ELR (cell line): ENCODE measurements at places on chromosomes 5 and 9.
A peak's percentile ranks its signal among the peaks of the same experiment; 100 is the strongest.

- peak; percentile 69 for DNase-seq
Observed at GRCh38 chr9:70639853-70640814, 225.7 kb upstream of the KLF9 start.

- DNase-seq: no peak
Observed at GRCh38 chr5:153086486-153086885, 404.0 kb upstream of the GRIA1 start.

DNA sequence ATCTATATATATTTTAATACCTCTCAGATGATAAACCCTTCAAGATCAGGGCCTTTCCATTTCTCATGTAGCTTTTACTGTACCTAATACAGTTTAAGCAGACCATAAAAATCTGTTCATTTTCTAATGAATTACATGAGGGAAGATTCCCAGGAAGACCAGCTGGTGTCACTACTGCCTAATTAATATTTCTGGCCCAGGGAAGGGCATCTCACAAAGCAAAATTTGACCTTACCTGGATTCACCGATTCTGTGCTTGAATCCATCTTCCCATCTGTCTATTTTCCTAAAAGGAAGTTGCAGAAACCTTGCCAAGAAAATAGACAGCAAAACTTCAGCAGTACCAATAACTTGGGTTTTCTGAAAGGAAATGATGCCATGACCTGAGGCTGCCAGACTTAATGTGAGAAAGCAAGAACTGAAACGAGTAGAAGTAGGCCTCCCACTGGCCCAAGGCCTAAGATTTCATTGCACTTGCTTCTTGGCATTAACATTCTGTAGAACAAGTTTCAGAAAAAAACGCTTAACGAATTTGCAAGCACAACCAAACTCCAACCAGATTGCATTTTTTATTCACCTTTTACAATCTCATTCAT is 83.0 kb upstream of the GLIS3 start:
- DNase-seq: peak; percentile 48

DNA sequence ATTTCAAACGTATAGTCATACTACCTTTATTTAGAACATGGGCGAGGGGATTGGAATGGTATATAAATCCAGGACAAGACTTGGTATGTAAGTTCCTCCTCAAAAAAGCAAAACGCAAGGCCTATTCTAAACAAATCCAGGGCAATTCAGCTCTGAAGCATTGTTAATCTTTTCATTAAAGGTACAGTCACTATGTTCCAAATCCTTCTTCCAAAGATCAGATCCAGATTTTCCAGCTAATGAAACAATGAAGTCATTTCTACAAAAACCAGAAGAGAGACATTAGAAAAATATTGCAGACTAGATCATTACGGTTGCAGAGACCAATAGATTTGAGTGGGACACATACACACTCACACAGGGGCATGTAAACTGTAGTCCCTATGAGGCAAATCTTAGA is 116.1 kb upstream of the BNC2 start:
- no peak for DNase-seq

DNA sequence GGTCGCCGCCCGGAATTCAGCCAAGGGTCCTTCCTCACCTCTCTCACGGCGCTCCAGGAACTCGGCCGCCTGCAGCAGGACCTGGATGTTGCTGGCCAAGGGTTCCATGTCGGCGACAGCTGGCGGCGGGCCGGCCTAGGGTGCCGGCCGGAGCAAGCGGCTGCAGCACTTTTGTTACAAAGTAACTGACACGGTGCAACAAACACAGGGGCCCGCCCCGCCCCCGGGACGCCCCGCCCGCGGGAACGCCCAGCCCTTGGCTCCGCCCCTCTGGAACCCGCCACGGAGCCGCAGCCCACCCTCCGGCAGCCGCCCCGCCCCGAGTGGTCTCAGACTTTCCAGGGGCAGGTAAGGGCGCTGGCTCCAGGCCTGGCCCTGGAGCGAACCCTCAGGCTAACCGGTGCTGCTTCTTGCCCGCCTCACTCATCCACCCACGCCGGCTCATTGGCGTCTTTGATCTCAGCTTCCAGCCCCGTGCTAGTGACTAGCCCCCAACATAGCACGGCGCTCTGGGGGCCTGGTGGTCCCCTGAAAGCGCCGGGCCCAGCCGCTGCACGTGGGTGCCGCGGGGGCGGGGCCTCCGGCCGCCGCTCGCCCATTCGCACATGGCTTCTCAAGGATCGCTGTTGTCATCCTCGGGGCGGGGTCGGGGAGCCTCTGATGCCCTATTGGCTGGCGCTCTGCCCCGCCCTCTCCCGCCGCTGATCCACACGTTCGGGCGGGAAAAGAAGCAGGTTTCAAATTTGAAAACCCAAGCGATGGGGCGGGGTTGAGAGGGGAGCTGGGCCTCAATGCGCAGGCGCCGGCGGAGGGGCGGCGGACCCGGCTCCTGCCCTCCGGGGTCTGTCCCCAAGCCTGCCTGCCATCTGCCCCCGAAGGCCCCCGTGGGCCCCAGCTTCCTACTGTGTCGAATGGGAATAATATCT is at the start of gene MXD3:
Gene MXD3, minus strand, starts transcription at position 176 of the 926 bp plus-strand sequence. Its CDS starts 68 bp downstream, at position 108.
- peak; percentile 98 for DNase-seq

DNA sequence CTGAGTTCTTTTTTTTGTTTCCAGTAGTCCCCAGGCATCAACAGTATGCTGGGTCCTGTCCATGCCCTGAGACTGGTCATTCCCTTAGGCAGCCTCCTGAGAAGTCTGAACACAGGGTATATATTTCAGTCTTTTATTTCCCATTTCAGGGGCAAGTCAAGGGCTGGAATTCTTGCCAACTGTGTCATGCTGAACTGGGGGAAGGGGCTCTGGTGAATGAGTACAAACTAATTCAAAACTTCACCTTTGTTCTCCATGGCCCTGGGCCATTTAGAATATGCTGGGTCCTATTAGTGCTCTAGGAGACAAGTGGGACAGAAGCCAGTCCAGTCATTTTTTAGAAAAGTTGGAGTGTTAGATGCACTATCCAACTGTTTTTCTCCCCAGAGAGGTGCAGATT is 170.3 kb downstream of the TMC1 start:
- no peak for DNase-seq

GRCh38 chr9:129752900-129753729 is at the start of gene PTGES:
Gene PTGES, minus strand, starts transcription at chr9:129753042. Its CDS starts 30 bp downstream, at chr9:129753012.
- peak; percentile 89 for DNase-seq

DNA sequence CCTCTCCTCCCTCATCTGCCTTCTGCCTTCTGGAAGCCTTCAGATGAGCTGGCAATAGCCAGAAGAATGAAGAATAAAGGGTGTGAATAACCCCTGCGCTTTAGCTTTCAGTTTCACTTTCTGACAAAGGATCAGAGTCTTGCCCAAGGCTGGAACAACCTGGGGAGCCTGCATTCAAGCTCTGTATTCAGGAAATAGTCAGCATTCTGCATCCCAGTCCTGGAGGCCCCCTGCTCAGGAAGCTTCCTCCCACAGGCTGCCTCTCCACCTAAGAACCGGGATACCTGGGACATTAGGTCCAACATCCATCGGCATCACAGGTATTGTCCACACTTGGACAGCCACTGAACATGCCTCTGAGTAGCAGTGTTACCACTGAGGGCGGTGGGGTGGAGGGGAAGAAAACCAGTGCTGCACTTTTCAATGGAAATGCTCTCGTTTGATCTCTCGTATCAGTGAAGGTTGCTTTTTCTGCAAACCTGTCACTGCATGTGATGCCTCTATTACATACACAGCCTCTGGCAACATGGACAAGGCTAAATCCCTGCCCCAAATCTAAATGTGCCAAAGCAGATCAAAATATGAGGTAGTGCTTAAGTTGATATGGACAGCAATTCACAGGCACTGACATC is 39.8 kb upstream of the ACO1 start:
- peak; percentile 37 for DNase-seq

- no peak for DNase-seq
Observed at GRCh38 chr5:1430121-1430795, 15.0 kb downstream of the SLC6A3 start.

DNA sequence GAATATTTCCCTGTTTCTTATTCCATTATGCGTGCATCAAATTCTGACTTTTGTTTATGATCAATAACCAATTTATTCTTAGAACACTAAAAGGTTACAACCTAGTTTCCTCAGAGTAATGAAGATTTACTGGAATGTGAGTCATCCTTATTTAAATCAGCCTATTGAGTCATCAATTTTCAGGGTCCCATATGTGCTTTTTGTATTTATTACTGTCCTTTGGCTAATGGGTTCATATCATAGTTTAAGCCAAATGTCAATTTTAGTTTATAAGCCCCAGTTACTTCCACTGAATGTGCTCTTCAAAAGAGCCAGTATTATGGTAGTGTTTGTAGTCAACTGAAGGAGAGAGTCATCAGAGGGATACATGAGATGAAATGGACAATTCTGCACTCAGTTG is 359.2 kb downstream of the PRR16 start:
- peak; percentile 42 for DNase-seq

GRCh38 chr5:150658699-150659265 is 2.3 kb upstream of the MYOZ3 start:
- no peak for DNase-seq

DNA sequence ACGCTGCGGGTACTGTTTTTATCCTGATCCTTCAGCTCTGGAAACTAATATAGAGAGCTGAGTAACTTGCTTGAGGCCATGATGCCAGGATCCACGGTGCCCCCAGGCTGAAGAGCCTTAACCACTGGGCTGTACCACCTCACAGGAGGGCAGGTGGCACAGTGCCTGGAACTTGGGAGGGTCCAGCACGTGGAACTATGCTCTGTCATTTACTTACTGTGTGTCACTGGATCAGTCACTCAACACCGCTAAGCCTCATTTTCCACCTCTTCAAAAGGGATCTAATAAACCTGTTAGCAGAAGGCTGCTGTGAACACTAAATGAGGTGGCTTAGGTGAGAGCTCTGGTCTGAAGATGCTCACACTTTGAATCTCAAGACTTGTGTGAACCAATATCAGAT is 29.6 kb downstream of the KCNIP1 start:
- DNase-seq: no peak

DNA sequence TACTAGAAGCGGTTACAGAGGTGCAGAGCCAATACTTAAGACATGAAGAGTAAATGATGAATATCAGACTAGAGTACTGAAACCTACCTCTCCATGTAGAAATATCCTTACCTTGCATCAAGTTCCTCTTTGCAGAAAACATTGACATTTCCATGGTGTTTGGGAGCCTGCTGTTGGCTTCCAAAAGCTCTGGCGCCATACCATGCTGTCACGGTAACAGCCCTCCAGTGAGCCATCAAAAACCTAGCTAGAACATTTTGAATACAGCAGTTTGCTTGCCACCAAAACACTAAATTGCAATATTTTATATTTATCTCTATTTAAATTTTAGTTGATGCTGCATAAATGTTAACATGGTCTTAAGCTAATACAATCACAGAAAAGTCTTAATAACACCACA is 144.1 kb upstream of the LRRTM2 start:
- no peak for DNase-seq

- peak; percentile 98 for DNase-seq
Observed at GRCh38 chr5:56350597-56351170, 117.6 kb upstream of the ANKRD55 start.

- no peak for DNase-seq
Observed at GRCh38 chr9:86639899-86640379, 285.7 kb upstream of the TUT7 start.

GRCh38 chr5:16883176-16883575 is 52.9 kb downstream of the MYO10 start:
- no peak for DNase-seq

DNA sequence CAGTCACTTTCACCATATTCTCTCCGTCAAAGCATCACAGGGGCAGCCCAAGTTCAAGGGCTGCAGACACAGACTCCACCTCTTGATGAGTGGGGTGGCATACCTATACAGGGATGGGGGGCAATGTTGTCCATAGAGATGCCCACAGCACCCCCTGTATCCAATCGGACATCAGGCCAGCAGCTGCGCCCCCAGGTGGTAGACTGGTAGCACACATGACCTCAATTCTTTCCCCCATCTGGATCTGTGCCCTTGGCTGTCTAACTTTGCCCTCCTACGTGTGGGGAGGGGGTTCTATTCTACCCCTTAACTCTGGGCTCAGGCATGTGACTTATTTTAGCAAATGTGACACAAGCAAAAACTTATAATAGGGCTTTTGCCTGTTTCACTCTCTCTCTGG is 84.0 kb upstream of the SLC25A48 start:
- peak; percentile 10 for DNase-seq

GRCh38 chr9:112558978-112559377 is 72.4 kb downstream of the KIAA1958 start:
- DNase-seq: no peak

DNA sequence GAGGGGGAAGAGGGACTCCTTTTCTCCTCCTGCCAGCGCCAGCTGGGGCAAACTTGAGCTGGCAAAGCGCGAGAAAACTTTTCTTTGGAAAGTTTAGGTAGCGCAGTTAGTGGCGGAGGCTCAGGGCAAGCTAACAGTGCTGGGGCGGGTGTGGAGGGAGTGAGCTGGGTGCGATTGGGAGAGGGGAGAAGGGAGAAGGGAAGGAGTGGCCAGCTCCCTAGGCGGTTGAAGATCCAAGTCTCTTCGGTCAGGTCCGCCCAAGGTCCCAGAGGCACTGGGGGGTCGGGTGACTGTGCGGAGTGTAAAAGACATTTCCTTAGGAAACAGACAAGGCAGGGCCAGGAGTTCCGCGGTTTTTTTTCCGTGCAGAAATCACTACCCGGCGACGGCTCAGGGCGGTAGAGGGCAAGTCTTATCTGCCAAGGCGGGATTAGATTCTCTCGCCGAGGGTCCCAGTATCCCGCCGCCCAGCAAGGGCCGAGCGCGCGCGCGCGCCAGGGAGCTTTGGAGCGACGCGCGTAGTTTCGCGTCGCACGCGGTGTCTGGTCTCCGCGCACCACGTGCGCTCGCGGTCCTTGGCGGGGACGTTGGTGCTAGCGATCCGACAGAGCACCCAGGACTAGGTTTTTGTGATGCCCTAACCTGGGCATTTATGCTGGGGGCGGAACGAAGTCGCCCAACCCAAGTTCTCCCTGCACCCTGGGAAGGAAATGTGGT is 33.6 kb upstream of the NFIB start:
- DNase-seq: no peak

DNA sequence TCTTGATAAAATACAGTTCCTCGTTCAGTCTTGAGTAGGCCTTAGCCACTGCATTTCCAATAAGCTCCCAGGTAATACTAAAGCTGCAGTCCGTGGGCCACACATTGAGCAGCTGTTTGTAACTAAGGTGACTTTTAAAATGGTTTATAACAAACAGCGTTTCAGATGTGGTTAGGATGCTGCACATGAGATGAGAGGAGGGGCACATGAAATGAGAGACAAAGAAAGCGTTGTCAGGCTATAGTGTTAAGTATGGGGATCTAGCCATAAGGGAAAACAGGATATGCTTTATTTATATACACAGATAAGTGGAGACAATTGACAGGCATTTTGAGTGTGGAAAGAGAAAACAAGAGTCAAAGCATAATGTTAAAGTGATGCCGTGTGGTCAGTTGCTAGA is 89.9 kb downstream of the PAM start:
- no peak for DNase-seq

DNA sequence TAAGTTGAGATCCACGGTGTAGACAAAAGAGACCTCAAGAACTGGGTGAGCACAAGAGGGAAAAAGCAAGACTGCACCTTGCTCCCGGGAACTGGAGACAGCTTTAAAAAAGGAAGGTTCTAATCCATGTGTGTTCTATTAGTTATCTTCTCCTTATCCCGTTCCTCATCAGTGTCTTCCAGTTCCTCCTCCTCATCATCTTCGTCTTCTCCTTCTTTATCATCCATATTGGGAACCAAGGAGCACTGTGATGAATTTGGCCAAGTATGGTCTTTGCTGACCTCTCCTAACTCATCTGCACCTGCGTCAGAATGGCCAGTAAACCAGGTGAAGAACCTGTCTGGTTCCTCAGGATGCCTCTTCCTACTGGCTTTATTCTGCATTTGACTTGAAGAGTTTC is 22.1 kb downstream of the EHMT1 start:
- no peak for DNase-seq

GRCh38 chr5:99032234-99033013 is 103.6 kb upstream of the CHD1 start:
- DNase-seq: peak; percentile 81

- no peak for DNase-seq
Observed at GRCh38 chr5:139266236-139266635, 27.3 kb upstream of the MATR3 start.
